LHCN-M2 (cell line): ENCODE measurements at places on chromosomes 6 and 20. TPM values are rescaled to one million over a fixed set of nuclear protein-coding genes. Genes with fewer than 3 reads are reported as not detected.

Gene SPDEF
- total RNA-seq, result not detected in 2 replicates

Gene TM9SF4
- 32.6 and 36.8 TPM in 2 replicates for total RNA-seq

- DNase-seq, result no peak
Measured at GRCh38 chr6:137496368-137496767, 2.2 kb upstream of the OLIG3 start.

Gene RAMACL
- total RNA-seq, result 0.06 TPM in 1 of 2 replicates, not detected in the other

Gene ADGRF4
- under 0.01 and 0.13 TPM in 2 replicates for total RNA-seq

Gene MEP1A
- not detected in 2 replicates for total RNA-seq

DNA sequence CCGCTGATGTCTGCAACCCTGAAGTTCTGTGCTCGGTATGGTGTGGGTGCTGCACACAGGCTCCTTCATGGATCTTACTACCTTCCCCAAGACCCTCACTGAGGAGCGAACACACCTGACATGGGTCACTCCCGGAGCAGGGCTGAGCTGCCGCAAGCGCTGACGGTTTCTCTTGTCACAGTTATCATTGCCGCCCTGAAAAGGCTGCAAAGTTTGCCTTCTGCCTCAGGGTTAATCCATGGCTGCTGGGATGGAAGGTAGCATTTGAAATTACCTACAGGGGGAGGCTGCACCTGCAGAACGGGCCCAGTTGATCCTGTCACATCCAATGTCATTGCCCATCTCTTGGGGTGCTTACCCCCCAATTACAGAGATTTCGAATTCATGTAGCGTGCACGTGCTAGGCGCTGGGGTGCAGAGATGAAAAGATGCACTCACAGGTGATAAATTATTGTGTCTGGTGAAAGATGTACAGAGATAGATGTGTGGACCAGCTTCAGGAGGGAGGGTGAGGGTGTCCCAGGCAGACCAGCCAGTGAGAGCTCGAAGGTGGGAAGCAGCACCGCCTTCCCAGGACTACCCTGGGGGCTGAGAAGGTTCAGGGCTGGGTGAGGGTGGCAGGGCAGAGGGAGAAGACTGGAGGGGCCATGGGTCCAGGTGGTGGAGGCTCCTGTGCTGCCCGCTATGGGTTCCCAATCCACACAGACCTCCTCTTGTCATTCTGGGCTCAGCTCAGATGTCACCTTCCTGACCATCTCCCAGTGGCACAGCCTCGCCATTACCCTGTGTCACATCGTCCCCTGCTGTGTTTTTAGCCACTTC, 120.1 kb downstream of the SYCP2 start:
- DNase-seq, result no peak

GRCh38 chr20:57387945-57388371, 3.2 kb upstream of the RBM38 start:
- DNase-seq, result no peak

Gene BEND6
- total RNA-seq, result 8.7 and 14.1 TPM in 2 replicates
